ENCODE measurements at places on chromosomes 5 and 9.

- DNase-seq, result no peak
Measured at GRCh38 chr9:21322911-21323461, 12.2 kb downstream of the KLHL9 start.

DNA sequence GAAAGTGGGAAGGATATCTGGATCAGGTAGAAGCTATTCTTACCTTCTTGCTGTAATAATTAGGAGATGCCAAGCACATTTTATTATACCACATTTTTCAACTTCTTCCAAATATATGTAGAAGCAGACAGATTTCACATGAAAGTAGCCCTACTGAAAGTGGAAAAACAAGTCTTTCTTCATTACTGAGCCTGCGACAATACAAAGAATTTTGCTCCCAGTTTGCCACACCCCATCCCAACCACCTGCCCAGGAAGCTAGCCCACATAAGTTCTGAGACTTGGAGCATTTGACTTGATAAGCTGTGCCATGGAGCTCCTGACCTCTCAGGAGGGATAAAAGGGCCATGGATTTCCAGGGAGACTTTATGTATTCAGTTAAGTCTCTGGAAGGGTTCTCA, 249.1 kb upstream of the ADCY2 start:
- DNase-seq, result no peak

- DNase-seq, result no peak
Measured at GRCh38 chr5:181220178-181220515, 2.9 kb upstream of the TRIM41 start.

DNA sequence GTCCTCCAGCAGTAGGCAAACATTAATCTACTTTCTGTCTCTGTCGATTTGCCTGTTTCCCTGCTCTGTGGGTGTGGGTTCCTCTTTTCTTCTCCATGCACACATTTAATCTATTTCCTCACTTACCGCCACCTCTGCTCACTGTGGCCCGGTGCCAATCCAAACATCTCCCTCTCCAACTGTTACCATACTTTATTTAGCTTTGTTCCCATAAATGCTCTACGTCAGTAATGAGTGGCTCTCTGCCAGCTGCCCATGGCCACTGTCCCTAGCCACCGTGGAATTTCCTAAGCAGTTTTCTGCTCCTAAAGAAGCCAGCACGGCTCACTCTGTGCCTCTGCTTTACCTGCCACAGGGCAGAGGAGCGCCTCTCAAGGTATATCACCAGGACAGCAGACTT, 19.5 kb upstream of the GOLPH3 start:
- DNase-seq, result no peak

- DNase-seq, result no peak
Measured at GRCh38 chr5:178323541-178323865, 90.9 kb upstream of the PHYKPL start.

- no peak for DNase-seq
Measured at GRCh38 chr9:85331626-85332025, 410.1 kb downstream of the AGTPBP1 start.

GRCh38 chr9:137028263-137029057, 423 bp upstream of the ABCA2 start:
- DNase-seq, result peak; percentile 25

GRCh38 chr5:170363671-170364070, 25.5 kb downstream of the KCNMB1 start:
- DNase-seq, result no peak

GRCh38 chr5:130963798-130964197, 201.3 kb downstream of the HINT1 start:
- DNase-seq, result no peak

DNA sequence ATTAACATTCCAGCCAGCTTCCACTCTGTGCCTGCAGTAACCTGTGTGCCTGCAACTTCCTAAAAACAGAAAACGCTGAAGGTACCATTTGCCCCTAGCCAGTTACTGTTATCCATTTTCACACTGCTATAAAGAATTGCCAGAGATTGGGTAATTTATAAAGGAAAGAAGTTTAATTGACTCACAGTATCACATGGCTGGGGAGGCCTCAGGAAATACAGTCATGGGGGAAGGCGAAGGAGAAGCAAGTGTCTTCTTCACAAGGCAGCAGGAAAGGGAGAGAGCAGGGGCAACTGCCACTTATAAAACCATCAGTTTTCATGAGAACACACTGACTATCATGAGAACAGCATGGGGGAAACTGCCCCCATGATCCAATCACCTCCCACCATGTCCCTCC, 31.2 kb downstream of the PTCD2 start:
- DNase-seq, result no peak

DNA sequence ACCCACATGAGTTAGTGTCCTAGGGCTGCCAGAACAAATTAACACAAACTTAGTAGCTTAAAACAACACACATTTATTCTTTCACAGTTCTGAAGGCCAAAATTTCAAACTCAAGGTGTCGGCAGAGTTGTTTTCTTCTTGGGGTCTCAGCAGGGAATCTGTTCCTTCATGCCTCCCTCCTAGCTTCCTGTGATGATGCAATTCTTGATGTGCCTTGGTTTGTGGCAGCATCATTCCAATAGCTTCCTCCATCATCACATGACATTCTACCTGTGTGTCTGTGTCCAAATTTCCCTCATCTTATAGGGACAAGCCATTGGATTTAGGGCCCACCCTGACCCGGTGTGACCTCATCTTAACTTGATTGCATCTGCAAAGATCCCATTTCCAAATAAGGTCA, 12.2 kb upstream of the SLC25A48 start:
- no peak for DNase-seq

DNA sequence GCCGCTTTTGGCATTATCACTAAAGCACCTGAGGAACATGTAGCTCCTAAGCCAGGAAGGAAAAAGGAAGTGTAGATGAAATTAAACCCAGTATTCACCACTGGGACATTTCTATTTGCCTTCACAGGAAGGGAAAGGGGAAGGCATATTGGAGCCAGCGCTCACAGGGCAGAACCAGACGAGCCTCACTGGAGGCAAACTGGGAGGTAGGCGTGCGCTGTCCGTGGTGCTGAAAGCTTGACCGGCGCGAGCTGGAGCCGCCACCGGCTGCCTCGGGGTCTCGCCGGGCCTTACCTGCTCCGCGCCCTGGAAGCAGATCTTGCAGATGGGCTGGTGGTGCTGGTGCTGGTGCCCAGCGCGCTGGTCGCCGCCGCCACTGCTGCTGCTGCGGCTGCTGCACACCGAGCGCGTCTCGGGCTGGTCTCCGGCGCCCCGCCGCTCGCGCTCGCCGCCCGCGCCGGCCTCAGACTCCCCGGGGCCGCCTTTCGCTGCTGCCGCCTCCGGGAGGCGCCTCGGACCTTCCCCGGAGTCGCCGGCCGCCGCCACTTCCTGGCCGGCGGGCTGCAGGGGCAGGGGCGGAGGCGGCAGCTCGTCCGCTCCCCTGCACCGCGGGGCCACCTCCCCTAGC, 732 bp downstream of the MARCHF11 start:
- peak; percentile 42 for DNase-seq

- peak; percentile 99 for DNase-seq
Measured at GRCh38 chr9:129028192-129028966, at the start of gene SH3GLB2. Gene SH3GLB2 (minus strand): TSS chr9:129028331. CDS start chr9:129028154, 177 bp downstream.

DNA sequence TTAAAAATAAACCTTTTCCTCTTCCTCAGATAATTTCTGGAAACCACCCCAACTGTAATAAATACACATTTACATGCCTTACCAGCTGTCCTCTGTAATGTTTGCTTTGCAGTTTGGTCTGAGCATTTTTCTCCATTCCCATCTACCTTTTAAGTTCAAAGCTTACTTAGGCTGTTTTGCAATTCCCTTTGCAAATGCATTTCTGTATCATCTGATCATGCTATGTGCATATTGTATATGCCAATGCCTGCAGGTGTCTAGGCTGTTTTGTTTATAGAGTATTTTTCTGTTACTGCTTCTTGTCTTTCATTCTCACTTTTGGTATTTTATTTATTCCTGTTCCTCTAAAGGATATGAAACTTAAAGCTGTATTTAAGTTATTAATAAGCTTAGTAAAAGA, 86.3 kb downstream of the SLC44A1 start:
- DNase-seq, result no peak

DNA sequence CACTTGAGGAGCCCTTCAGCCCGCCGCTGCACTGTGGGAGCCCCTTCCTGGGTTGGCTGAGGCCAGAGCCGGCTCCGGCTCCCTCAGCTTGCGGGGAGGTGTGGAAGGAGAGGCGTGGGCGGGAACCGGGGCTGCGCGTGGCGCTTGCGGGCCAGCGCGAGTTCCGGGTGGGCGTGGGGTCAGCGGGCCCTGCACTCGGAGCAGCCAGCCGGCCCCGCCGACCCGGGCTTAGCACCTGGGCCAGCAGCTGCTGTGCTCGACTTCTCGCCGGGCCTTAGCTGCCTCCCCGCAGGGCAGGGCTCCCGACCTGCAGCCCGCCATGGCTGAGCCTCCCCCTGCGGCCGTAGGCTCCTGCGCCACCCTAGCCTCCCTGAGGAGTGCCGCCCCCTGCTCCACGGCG, 6.2 kb upstream of the SHB start:
- no peak for DNase-seq

DNA sequence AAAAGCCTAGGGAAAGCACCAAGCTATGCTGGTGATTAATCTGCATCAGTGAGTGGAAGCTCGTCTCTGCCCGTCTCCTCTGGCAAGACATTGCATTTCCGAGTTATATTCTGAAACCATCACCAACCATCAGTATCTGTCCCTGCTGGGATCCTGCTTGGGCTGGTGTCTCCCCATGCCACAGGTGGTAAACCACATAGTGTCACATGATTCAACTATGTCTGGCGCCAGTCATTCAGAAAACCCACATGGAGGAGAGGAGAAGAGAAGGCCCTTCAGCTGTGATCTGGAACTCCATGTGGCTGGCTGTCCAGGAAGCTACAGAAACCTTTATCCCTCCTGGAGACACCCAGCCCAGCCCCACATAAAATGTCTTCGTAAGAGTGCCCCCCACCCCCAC, 4.8 kb downstream of the IL9 start:
- DNase-seq, result no peak

- no peak for DNase-seq
Measured at GRCh38 chr9:120446671-120447070, 133.3 kb downstream of the CDK5RAP2 start.

GRCh38 chr9:110048976-110049698, 158.8 kb downstream of the C9orf152 start:
- no peak for DNase-seq

DNA sequence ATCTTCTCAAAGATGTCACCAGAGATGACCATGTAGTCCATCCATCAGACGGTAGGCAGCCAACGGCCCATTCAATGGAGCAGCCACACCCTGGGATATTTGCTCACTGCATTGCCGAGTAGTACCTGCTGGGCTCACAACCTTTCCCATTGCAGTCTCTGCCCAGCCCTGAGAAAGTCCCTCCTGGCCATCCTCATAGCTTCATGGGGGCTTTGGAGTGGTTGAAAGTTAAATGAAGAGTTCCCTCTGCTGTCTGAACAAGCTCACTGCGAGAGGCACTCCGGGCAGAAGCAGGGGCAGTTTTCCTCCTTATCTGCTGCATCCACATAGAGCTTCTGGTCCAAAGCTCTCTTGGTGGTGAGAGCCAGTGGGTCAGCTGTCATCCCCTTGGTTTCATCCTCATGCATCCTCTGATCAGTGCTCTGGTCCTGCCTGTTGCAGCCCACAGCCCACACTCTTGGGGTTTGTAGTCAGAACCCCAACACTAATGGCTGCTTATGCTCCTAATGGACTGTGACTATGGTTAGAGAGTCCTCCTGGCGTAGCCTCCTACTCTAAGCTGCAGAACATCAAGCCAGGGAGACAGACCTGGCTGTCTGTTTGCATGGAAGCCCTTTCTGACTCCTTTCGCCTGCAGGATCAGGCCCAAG, 23.3 kb downstream of the TNFSF8 start:
- no peak for DNase-seq

- DNase-seq, result no peak
Measured at GRCh38 chr9:114034661-114035062, 43.4 kb downstream of the AMBP start.

- DNase-seq, result peak; percentile 12
Measured at GRCh38 chr5:179187681-179188575, 127.8 kb downstream of the ZNF354C start.

- no peak for DNase-seq
Measured at GRCh38 chr5:83337453-83338035, 134.0 kb upstream of the VCAN start.

GRCh38 chr5:38642189-38642911, 85.9 kb upstream of the LIFR start:
- no peak for DNase-seq

DNA sequence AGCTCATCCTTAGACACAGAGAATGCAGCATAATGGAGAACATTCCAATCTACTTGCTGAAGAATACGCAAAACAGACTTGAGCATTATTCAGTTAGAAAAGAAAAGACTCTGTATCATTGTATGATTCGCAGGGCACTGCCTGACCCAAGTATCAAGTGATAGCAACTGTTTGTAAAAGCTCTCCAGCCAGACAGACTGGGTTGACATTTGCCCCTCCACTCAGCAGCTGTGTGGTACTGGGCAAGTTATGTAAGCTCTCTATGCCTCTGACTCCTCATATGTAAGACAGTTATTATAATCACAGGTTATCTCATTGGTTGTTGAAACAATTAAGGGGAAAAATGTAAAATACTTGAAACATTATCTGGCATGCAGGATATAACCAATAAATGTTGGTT, 505.0 kb downstream of the ELAVL2 start:
- no peak for DNase-seq

GRCh38 chr5:87195616-87196015, 72.1 kb upstream of the RASA1 start:
- DNase-seq, result no peak

DNA sequence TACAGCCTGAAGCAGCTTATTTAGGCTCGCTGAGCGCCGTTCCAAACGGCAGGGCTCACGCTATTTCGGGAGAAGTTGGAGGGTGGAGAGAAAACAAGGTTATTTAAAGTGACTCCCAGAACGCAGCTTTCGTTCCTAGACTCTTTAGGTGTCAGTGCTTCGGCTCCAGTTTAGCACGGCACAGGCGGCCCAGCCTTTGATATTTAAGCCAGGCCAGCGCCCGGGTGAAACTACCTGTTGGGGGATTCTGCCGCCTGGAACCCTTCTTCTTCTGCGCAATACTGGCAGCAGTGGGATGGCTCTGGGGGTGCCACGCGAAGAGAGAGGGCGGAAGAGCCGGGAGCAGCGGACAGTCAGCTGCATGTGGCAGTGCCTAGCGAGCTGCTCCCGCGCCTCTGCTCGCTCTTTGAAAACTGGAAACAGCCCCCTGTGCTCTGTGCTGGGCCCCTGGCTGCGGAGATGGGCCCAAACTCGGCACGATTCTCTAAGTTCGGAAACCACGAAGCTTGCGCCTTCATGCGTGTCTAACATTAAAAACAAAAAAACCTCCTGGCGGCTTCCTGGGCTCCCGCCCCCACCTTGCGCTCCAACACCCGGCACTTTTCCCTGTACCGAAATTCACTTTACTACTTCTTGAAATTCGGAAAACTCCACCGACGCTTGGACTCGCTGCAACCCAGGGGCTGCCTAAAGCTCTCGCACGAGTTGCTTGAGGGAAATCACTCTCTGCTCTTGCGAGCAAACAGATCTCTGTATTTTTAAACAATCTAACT, 34.6 kb upstream of the NFIB start:
- no peak for DNase-seq

- DNase-seq, result no peak
Measured at GRCh38 chr5:32683125-32683524, 28.0 kb upstream of the NPR3 start.

GRCh38 chr5:171990713-171991015, 15.8 kb downstream of the FBXW11 start:
- DNase-seq, result no peak

GRCh38 chr5:140800816-140801493, at the start of gene PCDHA3:
Gene PCDHA3 (plus strand): TSS chr5:140801057.
- no peak for DNase-seq

GRCh38 chr5:53191548-53192165, 82.1 kb upstream of the MOCS2 start:
- DNase-seq, result no peak

GRCh38 chr5:607541-608428, 4.4 kb upstream of the CEP72 start:
- no peak for DNase-seq

GRCh38 chr5:58983526-58984452, 400.9 kb downstream of the RAB3C start:
- no peak for DNase-seq

Data from hypothalamus (tissue), 51 donors.